Right ventricle myocardium superior (tissue), 1 donor: ENCODE measurements at places on chromosomes 16 and 17. TPM values are rescaled to one million over a fixed set of nuclear protein-coding genes. Genes with fewer than 3 reads are reported as not detected.

DNA sequence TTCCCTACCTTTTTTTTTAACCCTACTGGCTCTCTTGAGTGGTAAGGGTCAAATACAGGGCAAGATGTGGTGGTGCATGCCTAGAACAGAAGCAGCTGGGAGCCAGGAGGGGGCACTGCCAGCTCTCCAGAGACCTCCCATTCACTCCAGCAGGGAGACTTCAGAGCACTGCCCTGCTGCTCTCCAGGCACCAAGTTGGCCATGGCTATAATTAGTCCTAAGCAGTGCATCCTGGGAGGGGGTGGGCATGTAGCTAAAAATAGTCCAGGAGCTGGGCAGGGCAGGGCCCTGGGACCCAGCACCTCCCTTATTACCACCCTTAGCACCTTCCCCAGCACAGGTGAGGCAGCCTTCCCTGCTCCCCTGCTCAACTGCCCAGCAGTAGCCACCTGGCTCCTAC lies 3.5 kb downstream of the CORO6 start:
- DNase-seq = peak; percentile 67

DNA sequence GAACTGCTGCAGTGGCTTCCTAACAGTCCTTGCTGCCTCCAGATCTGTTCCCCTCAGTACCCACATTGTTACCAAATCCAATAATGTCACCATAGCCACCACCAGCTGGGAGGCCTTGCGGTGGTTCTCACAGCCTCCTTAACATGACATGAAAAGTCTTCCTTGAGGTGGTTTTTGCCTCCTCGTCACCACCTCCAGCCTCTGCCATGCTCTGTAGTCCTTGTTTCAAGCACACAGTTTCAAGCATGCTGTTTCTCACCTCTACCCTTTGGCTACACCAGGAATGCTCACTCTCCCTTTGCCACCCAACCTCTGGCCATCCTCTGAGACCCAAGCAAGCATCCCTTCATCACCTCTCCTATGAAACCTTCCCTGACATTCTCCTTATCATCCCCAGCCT lies 47.2 kb downstream of the DNAH9 start:
- DNase-seq = no peak

- peak; percentile 74 for DNase-seq
Observed at GRCh38 chr17:29591146-29591736, 1.7 kb upstream of the ANKRD13B start.

GRCh38 chr16:3142770-3143169 lies 7.9 kb downstream of the ZNF213 start:
- DNase-seq = no peak

MT1A gene
- total RNA-seq = 2.3 TPM
